GM12864 (cell line): ENCODE measurements at places on chromosomes 6 and 20.

DNA sequence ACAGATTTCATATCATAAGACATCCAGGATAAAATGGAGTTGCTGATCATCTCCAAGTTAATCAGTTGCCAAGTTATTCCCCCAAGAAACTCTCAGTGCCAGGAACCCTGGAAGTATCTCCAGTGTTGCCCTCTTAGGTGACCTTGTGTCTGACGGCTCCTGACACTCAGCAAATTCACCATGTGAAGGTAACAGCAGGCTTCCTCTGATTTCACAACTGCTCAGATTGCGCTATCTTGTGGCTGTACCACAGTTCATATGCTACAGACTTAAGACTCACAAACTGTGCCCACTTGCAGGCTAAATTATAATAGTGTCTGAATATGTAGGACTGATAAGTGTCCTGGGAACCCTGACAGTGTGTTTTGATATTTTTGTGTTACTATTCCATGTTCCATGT lies 186.6 kb upstream of the OPRM1 start:
- no peak for DNase-seq

DNA sequence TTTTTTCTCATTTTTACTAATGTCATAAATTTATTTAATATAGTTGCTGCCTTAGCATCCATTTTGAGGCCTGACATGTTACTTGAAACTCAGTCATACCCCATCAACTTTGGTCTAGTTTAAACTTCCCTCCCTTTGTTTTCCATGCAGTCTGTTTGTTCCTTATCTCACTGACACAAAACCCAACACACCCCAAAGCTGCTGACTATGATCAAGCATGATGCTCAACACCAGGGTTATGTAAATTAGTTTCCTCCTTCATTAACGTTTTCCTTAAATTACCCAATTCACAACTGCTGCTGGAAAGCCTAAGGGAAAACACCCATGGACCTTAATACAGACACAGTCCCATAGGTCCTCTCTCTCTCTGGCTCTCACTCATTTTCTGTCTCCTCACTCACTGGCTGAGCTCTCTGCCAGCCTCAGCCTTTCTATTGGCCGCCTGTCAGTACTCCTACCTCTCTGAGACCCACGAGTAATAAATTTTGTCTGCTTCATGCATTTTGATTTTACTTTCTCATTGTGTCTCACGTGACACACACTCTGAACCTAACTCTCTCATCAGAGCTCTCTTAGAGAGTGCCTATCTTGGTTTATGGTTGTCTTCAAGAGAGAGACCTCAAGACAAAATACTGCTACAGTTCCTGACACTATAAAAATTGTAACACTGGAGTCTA lies 904.5 kb downstream of the C6orf118 start:
- no peak for DNase-seq

DNA sequence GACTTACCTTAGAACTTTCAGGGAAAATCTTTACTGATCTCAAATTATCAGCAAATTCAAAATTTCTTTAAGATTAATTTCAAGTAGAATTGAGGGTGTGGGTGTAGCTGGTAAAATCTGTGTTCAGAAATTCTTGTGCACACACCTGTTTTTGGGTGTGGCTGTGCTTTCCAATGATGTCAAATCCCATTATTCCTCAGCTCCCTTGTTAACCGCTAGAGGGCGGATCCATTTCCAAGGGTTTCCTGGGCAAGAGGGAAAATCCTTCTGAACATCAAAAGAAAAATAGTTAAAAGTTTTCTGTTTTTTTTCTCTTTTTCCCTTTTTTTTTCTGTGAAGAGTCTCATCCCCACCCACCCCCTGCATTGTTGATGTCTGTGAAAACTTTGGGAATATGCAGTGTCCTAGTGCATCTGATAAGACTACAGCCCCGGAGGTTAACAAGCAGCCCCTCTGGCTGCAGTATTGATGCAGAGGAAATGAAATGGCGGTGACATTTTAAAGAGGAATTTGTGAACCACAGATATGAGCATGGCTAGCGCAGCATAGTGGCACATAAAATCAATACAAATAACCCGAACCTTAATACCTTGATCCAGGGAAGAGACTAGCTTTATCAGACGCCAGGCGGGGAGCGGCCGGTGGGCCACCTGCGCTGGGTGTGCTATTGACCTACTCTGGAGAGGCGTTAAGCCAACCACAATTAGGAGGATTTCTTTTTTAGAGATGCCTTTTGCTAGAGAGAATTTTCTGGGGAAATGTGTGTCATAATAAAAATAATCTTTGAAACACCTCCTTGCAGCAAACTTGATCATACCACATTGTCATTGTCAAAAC lies 130.9 kb downstream of the FOXA2 start:
- no peak for DNase-seq

DNA sequence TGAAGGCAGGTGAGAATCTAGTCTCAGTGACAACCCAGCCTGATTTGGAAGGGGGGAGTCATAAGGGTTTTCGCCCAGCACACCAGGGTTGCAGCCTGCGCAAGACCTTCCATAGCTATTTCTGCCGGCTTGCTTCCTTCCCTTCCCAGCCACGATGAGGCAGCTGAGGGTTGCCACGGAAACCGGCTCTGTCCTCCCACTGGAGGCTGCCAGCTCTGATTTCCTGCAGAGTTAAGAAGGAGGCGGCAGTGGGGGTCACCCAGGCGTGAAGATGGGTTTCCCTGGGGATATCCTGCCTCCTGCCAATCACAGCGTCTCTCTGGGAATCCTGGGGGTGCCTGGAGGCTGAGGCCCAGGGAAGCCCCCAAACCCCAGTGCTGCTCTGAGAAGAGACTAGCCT lies 23.1 kb upstream of the KCNB1 start:
- DNase-seq, result no peak

GRCh38 chr6:125519367-125519766 lies 217.6 kb upstream of the HDDC2 start:
- no peak for DNase-seq

DNA sequence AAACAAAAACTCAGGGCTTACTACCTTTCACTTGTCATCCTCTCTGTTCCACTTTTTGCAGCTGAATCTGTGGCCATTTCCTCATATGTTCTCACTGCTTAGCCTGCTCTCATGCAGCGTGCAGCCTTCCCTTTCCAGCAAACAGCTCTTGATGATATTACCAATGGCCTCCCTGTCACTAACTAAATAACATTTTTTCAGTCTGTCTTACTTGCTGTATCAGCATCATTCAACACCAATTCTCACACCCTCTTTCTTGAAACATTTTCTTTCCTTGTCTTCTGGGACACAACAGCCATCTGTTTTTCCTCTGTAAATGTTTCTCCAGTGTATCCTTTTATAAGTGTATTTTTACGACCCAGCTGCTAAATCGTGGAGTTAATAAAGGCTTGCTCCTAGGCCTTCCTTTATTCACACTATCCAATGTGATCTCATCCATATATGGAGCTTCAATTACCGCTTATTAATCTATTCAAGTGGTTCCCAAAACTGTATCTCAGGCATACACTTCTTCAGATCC lies 523.6 kb upstream of the RNF217 start:
- DNase-seq, result no peak

- no peak for DNase-seq
Observed at GRCh38 chr6:9408402-9409117, 973.2 kb upstream of the SLC35B3 start.
